Right atrium auricular region (tissue), 2 donors: ENCODE measurements at places on chromosomes 3 and 15.
A peak's percentile ranks its signal among the peaks of the same experiment; 100 is the strongest.

DNA sequence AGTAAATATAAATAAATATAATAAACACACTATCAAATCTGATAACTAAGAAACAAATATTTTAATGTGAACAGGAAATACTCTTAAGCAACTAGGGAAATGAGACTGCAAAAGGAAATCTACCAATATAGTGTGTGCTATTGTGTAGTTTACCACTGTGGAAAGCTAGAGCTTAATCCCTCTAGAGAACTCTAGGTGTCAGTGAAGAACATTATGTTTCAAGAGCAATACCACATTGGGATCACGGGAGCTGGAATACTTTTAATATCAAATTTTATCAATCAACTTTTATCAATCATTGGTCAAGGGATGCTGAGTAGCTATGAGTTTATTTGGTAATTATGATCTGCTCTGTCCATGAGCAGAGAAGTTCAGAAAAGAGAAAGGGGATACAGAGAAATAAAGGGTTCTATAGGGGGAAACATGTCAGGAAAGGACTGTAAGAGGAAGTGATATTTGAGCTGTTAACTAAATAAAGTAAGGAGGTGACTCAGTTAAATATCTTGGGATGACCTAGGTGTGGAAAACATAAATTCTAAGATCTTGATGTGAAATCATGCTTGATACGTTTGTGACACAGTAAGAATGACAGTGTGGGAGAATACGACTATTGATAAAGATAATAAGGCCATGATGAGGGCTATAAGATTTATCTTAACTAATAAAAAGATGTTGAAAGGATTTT lies 762.2 kb upstream of the ALCAM start:
- DNase-seq = no peak

- DNase-seq = peak; percentile 85
Measured at GRCh38 chr3:16151109-16151508, 23.4 kb upstream of the GALNT15 start.

DNA sequence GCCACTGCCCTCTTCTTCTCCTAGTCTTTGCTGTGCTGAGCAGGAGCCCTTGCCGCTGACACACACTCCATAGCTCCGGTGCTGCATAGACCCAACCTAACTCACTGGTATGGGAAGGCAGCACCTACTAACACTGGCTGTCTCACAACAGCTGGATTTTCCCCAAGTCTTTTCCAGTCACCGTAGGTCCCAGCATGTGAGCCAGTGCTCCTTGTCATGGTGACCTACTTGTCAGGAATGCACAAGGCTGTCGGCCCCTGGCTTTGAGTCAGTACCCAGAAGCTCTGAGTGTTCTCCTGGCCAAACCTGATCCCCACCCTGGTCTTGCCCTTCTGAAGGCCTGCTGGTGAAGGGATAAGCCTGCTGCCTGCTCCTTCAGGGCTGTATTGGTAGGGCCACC lies 25.7 kb downstream of the AMOTL2 start:
- DNase-seq = no peak

- DNase-seq = no peak
Measured at GRCh38 chr3:98500019-98500418, 2.5 kb downstream of the OR5K2 start.

DNA sequence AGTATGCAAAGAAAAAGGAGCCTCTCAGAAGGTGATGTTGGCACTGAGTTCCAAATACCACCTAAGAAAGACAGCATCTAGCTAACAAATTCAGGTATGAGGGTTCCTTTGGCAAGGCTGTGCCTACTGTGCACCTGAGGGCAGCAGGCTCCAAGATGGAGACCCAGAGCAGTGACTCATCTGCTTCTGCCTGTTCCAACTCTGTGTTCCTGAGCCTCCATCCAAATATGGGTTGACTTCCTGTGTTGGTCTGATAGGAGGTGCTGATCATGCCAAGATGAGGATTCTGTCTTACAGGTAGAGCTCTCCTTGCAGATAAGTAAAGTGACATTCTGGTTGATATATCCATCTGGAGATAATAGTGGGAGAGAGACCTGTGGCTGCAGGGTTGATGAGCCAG lies 26.0 kb downstream of the SV2B start:
- DNase-seq = no peak

DNA sequence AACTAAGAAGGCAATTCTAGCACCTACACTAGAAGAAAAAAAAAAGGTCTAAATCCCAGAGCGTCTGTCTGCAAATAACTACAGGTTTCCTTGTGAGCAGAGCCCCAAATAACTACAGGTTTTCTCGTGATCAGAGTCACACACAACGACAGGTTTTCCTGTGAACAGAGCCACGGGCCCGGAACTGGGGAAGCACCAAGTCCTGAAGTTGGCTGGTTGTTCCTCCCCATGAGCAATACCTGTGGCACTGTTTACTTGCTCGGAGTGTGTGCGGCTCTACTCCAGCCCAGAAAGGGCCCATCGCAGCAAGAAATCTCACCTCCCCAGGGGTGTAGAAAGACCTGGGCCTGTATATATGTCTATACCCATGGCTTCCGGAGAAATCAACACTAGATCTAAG lies 644 bp upstream of the MASP1 start:
- DNase-seq = no peak

DNA sequence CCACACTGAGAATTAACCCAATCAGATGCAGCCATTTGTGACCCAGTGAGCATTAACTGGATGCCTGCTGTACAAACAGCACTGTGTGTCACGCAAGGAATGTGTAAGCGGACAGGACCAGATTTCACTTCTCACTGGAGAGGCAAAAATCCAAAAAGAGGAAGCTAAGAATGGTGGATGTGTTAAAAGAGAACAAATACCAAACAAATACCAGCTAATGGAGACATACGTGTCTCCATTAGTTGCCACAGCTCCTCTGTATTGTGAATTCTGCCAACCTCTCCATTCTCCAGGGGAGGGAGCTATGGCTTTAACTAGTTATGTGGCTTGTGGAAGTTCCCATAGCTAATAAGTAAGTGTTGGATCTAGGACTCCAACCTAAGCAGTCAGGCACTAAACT lies 2.6 kb downstream of the LTF start:
- DNase-seq = no peak
